NCI-H1105 treated with DMSO at 0.1 percent for 48 hours (cell line): ENCODE measurements at places on chromosomes 12 and 14.
A peak's percentile ranks its signal among the peaks of the same experiment; 100 is the strongest.

- no peak for DNase-seq
Observed at GRCh38 chr14:86022031-86022629, 492.2 kb downstream of the FLRT2 start.

DNA sequence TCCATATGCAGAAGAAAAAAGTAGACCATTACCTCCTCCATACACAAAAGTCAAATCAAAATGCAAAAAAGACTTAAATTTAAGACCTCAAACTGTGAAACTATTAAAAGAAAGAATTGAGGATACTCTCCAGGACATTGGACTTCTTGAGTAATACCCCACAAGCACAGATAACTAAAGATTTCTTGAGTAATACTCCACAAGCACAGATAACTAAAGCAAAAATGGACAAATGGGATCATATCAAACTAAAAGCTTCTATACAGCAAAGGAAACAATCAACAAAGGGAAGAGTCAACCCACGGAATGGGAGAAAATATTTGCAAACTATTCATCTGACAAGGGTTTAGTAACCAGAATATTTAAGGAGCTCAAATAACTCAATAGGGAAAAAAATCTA is 427.9 kb downstream of the CCDC91 start:
- DNase-seq: no peak

- no peak for DNase-seq
Observed at GRCh38 chr14:99820702-99821331, 27.6 kb downstream of the EML1 start.

DNA sequence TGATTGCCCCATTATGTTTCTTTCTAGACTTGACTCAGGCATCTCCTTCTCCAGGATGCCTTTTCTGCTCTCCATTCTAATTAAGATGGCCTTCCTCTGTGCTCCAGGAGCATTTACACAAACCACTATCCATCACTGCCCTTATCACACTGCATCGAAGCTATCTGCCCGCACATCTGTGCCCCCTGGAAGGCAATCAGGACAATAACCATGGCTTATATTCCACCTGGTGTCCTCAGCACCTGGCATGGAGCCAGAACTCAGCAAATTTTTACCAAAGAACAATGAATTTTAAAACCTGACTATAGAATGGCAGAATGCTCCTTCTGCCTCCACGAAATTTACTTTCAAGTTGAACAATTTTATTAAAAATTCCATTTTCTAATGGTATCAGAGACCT is 465.8 kb downstream of the APAF1 start:
- DNase-seq: peak; percentile 77

DNA sequence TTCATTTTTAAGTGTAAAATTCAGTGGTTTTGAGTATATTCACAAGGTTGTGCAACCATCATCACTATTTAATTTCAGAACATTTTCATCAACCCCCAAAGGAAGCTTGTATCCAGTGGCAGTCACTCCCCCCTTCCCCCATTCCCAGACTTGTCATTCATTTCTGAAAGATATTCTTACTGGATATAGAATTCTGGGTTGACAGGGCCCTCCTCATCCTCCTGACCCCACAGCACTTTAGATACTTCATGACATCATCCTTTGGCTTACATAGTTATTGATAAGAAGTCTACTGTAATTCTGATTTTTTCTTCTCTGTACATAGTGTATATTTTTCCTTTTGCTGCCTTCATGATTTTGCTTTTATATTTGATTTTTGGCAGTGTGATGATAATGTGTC is 8.8 kb upstream of the ADGRD1 start:
- no peak for DNase-seq

DNA sequence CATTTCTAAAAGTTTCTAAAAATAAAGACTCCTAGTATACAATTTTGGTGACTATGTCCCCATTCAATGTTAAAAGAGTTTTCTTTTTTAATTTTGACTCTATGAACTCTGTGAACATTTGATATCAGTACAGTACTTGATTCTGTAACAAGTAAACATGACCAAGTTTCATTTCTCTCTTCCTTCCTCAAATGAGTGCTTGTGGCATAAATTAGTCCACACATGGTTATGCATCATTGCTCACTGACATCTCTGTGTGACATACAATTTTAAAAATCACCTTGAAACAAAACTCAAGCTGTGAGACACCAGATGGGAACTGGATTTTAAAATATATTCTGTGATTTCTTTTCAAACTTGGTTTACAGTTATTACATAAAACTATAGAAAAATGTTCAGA is 253.9 kb upstream of the MDGA2 start:
- DNase-seq: no peak

DNA sequence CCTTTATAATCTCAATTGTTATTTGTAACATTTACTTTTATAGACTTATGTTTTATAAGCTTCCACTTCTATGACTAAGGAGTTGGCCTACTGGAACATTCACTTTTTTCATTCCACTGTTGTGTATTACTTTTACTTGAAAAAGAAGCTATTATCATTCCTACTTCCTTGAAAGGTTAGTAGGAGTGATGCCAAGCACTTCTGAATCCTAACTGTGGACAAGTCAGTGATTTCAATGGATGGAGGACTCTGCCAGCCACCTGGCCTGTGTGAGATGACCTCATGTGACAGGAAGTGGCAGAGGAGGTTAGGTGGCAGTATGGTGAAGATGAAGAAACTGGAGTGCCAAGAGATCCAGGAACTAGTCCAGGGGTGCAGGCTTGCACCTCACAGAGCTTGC is 46.0 kb downstream of the TECPR2 start:
- DNase-seq: no peak

- no peak for DNase-seq
Observed at GRCh38 chr12:123026094-123026853, 45.8 kb downstream of the ARL6IP4 start.

DNA sequence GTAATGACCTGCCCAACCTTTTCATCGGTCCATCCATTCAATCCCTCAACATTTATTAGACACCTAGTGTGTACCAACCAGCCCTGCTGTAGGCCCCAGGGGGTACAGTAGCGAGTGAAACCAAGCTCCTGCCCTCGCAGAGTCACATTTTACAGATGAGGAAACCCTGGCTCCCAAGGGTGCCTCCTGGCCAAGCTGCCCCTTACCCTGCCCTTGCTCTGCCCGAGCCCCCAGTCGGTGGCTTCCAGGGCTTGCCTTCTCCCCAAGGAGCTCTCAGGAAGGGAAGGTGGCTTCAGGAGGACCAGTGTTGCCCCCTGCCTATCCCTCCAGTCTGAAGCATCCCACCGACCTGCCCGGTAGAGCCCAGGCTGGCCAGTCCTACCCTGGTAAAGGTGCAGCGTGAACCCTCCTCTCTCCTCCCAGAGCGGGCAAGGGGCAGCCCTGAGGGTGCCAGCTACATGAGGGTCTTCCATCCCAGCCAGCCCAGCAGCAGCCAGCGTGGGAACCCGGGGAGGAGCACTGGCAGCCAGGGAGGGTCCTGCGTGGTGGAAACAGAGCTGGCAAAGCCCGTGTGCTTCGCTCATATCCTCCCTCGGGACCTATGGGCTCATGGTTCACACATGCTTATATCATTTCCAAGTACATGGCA is 670 bp upstream of the BEGAIN start:
- no peak for DNase-seq

DNA sequence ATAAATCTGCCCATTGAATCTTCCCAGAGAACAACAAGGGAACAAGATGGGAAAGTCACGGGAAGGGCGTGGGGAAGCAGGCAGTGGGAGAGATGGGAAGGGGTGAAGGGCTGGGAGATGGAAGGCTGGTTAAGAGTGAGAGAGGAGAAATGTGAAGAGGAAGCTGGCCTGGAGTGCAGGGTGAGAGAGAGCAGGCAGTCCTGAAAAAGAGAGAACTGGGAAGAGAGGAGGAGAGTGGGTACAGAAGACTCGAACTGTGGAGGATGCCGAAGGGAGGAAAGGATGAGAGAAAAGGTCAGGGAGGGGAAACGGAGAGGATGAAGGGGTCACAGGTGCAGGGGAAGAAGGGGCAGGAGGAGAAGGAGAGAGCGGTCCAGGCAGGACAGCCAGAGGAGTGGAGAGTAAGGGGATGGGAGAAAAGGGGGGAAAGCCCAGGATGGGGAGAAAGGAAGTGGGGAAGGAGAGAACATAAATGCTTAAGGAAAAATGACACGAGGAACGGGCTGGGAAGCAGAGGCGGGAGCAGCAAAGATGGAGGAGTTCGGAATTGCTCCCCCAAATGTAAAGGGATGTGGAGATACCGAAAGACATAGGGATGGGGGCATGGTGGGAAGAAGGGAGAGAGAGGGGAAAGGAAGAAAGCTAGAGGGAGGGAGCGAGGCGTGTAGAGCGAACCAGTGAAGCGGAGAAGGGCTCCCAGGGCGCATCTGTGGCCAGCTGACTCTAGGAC is 1.2 kb downstream of the PIANP start:
- DNase-seq: no peak

DNA sequence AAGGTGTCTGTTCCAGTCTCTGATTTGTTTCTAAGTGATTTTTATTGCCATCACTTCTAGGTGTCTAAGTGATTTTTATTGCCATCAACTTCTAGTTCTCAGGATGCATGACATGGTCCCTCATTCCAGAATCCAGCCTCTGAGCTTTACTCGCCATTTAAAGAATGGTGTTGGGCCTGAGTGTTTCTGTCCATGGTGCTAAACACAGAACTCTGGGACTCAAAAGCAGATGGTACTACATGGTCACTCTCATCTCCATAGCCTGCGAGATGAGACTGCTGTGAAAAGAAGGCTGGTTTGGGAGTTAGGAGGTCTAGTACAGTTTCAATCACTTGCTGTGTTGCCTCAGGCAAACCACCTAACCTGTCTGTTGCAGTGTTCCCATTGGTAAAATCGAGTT is 276.6 kb downstream of the NRXN3 start:
- no peak for DNase-seq

GRCh38 chr12:66235626-66236281 is 46.7 kb downstream of the IRAK3 start:
- no peak for DNase-seq

DNA sequence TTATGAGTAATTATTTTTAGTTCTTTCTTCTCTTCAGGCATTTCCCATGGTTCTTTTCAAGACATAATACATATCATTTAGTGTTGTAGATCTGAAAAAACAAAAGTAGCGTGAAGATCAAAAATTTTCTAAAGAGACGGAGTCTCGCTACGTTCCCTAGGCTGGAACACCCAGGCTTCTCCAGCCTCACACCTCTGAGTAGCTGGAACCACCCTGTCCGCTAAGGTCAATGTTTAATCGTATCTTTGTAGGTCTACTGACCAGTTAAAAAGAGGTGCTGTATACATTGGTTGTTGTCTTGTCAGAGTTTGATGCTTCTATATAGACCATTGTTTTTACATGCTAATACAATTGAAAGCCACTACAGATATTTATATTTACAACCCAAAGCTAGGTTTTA is 1.3 kb upstream of the HIF1A start:
- no peak for DNase-seq

GRCh38 chr14:51023964-51024363 is 70.9 kb downstream of the TRIM9 start:
- no peak for DNase-seq

DNA sequence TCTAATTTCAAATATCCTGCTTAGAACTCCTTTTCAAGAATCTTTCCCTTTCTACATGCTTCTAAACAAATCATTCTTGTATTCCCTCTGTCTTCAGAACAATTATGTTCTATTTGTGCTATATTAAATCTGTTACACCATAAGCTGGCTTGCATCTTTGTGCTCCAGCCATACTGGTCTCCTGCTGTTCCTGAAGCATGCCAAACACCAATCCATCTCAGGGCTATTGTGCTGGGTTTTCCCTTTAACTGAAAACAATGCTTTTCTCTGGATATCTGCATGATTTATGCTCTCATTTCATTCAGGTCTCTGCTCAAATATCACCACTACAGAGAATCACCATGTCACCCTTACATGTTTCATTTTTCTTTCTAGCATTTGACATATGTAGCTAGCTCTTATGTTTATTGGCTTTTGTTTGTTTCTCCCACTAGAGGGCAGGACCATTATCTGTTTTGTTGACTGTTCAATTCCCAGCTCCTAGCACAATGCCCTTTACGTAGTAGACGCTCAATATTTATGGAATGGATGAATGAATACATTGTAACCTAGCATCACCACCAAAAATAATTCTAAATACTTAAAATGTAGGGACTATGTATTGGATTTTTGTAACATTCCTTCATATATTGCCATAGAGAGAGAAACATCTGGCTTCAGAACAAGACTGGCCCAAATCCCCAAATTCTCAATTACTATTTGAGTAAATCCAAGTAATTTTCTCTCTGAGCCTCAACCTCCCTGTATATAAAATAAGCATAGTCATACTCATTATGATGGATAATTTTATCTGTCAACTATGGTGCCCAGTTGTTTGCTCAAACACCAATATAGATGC is 302.0 kb upstream of the SYT1 start:
- DNase-seq: peak; percentile 51
